T-cell (primary cell): ENCODE measurements at places on chromosomes 5 and 9.

GRCh38 chr5:83927140-83927733 is 206.6 kb upstream of the HAPLN1 start:
- DNase-seq, result peak; percentile 1

DNA sequence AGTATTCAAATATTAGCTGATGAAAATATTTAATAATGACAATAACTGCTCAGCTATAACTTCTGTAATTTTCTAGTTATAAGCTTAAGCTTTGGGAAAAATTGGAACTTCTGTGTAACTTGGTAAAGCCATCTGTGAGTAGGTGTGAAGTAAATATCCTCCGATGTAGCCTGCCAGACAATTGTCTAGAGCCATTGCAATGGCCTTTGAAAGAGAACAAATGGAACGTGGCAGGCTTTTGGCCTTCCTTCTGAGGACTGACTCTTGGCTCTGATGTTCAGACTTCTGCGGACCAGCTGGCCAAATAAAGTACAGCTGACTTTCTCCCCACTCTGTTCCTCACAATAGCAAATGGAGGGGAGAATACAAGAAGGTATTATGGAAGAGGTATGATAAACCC is 203.4 kb upstream of the NMUR2 start:
- no peak for DNase-seq

GRCh38 chr9:7656636-7657035 is 142.9 kb downstream of the DMAC1 start:
- DNase-seq, result no peak

- no peak for DNase-seq
These were observed 108.4 kb downstream of the PSD2 start for GRCh38 chr5:139903795-139904565.

- DNase-seq, result no peak
These were observed 677.5 kb upstream of the ST8SIA4 start for GRCh38 chr5:101580591-101580990.

DNA sequence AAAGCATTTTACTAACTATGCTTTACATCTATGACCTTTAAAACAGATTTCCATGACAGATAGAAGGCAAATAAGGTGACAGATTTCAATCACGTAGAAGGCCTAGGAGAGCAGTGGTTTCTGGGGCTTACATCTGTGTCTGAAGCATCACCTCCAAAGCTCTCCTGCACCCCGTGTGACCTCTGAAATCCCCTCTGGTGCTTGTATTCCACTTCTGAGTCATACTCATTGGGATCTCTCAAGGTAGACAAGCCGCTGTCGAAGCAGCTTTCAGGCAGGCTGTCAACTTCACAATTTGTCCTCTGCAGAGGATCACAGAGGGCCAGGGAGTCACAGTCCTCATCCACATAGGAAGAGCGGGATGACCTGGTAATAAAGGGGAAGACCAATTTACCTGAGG is 62.2 kb downstream of the RASEF start:
- no peak for DNase-seq

DNA sequence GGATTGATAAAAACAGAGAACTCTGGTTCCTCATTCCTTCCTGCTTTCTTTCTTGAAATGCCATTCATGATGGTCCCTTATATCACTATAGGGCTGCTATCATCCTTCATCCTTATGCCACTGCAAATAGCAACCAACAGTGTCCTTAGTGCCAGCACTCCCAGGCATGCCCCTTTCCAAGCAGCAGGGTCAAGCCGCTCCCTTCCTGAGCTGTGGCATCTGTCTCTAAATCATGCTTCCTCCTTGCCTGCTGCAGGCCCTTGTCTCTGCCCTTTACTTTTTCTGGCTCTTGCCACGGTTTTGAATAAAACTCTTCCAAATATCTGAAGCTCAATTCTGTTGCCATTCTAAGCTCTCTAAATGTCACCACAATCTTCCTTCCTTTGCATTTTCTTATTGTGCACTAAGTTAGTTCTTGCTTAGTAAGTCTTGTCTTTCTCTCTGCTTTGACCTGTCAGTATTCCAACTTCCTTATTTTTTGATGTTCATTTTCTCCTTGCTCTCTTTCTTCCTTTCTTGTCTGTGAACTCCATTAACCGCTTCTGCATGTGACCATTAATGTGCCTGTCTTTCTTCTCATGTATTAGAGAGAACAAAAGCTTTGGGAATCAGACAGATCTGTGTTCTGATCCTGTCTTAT is 19.9 kb downstream of the TLR4 start:
- no peak for DNase-seq

DNA sequence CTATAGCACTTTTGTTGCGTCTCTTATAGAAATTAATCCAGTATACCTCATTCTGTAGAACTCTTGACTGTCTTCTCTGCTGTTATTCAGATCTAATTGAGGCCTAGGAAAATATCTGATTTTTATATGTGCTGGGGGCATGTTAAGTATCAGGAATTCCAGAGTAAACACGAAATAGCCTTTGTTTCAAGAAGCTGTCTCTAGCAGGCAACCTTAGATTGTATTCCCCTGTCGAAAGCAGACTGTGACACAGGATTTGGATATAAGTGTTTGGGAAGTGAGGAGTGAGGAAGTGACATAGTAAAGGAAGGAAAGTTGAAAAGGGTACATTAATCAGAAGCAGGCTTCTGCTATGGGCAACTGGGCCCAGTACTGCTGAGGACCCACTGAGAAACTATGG is 72.1 kb upstream of the RASA1 start:
- DNase-seq, result no peak

GRCh38 chr9:121363622-121363961 is 6.5 kb downstream of the STOM start:
- no peak for DNase-seq

- DNase-seq, result no peak
These were observed 268.2 kb downstream of the TMEM232 start for GRCh38 chr5:110458313-110458712.

- peak; percentile 28 for DNase-seq
These were observed 115.9 kb downstream of the RGS3 start for GRCh38 chr9:113579283-113580040.

DNA sequence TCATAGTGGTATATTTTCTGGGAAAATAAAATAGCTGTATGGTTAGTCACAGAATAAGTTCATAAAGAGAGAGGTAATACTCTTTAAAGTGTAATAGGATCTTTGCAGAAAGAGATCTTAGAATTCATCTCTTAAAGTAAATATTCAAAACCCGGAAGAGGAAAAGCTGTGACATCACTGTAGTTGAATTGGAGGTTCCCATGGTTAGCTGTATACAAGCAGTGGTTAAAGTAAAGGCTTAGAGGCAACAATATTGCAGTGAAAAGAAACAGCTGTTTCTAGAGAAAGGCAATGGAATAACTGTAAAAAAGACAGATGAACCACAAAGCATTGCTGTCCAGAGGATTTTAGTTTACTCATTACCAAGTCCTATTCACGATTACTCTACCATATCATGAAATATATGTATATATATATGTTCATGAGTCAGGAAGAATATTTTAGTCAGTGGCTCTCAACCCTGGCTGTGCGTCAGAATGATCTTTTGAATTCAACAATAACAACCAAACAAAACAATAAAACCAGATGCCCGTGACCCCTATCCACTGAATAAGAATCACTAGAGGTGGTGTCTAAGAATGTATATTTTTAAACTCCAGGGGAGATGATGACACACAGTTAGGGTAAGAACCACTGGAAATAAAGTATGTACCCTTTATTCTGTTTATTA is 4.7 kb downstream of the ERCC6L2 start:
- no peak for DNase-seq

GRCh38 chr9:130869250-130869649 is 27.4 kb downstream of the QRFP start:
- no peak for DNase-seq

DNA sequence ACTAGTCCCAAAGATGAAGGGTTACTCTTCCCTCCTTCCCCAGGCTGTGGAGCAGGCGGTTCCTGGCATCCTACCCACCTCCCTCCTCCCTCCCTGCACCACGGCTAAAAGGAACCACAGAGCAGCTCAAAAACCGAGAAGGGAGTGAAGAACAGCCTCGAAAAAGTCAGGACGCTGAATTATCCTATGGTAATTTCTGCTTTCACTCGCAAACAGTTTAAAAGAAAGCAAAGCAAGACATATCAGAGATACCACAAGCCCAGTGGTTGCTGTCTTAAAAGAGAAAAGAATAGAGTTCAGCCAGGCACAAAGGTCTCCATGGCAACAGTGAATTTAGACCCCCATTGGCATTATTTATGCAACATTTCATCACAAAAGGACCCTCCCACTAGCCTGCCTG is 315.4 kb downstream of the CTNND2 start:
- DNase-seq, result no peak

DNA sequence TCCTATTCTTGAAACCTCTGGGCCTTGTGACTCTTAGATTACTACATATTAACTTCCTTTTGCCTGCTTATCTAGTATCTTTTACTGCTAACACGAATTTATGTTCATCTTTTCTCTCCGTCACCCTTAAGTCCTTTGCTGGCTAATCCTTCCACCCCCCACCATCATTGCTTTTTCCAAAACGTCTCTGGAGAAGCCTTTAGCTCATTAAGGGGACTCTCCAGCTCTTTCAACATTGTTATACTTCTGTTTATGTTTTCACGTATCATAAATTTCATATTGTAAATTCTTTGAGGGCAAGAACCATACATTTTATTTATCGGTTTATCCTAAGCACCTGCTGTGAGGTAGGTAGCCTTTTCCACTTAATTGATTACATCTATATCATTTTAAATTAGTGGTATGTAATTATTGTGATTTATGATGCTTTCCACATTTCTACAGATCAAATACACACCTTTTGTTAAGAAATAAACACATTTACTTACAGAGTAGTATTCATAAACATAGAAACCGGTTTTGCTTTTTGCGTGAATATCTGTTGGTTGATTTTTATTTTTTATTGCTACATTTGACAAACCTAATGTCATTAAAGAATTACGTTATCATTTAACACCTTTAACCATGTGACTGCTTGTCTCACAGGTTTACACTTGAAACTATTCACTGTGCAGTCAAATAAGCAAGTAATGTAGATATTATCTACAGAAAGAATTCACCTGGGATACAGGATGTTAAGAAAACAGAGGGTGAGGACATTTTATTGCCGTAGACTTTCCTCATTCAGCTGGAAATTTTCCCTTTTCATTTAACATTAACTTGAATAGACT is 15.4 kb upstream of the SNX2 start:
- DNase-seq, result no peak

DNA sequence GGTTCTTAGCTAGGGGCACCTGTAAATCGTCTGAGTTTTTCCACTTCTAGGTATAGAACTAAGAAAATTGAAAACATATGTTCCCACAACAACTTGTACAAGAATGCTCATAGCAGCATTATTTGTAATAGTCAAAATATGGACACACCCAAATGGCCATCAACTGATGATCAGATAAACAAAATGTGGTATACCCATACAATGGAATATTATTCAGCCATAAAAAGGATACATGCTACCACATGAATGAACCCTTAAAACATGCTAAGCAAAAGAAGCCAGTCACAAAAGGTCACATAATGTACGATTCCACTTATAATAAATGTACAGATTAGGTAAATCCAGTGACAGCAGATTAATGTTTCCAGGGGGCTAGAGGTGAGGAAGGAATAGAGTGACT is 46.0 kb upstream of the IL13 start:
- no peak for DNase-seq

DNA sequence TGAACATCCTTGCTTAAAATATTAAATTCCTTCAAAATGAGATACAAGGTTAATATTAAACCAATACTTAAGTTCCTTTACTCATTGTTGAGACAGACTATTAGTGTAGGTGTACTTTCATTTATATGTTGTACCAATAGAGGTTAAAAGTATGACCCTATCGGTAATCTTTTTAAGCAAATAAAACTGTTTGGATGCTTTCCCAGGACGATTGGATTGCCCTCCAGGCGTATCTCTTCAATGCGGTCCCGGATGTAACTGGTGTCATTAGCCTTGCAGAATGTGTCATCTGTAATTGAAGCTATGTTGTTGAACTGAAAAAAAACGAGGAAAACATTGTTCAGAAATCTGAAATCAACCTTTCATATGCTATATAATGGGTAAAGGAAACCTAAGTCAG is 18.9 kb downstream of the OGN start:
- DNase-seq, result no peak

DNA sequence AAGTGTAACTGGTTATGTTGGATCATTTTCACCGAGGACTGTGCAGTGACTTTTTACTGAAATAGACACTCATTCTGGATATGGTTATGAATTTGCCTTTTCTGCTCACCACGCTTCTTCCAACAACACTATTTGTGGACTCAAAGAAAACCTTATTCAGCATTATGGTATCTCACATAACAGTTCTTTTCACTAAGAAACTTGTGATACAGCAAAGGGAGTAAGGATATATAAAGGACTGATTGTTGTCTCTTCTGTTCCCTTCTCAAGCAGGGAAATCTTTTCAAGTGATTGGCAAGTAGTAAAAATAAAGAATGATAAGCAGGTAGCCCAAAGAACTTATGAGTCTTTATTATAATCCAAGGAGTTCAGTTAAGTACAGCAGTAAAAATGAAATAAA is 131.5 kb upstream of the SV2C start:
- DNase-seq, result no peak

- no peak for DNase-seq
These were observed 143.3 kb downstream of the GADD45G start for GRCh38 chr9:89748021-89748670.
